ENCODE measurements at places on chromosomes 5 and 9.
A peak's percentile ranks its signal among the peaks of the same experiment; 100 is the strongest.

DNA sequence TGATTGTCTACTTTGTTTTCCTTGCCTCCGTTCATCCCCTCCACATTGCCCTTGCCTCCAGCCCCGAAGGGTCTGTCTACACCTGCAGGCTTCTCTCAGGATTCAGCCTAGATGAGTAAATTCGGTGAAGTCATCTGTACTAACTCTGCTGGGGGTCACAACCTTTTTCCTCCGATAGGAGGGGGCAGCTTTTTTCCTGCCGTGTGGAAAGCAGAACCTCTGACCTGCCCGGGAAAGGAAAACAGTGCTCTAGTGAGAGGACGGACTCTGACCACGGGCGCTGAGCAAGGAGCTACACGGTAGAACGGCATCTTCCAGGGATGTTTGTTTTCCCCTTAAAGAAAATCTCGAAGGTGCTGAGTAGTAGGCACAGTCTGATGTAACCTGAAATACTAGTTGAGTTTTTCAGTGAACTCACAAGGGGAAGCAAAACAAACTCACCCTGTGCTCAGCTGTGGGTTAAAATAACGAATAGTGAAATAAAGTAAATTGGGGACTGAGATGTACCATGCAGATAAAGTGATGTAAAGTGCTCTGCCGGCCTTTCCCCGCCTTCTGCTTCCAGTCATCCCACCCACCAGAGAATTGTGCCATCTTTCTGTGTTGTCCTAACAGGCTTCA, 281.8 kb downstream of the AOPEP start:
- DNase-seq, result no peak

DNA sequence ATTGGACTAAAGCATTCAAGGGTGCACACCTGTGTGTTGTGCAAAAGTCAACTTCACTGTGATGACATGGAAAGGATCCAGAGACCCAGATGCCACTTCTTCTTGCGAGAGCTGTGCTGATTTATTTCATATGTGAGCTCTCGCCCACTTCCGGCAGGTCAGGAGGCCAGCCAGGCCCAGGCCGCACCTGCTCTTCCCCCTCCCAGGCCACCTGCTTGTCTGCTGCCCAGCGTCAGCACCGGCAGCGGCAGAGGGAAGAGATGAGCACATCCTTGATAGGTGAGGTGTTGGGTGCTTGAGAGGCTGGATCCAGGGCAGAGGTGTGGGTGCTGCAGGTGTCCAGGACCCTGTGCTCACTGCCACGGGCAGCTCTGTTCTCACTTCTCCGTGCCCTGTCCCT, 242.9 kb downstream of the FANCC start:
- no peak for DNase-seq

GRCh38 chr9:113474360-113475028, 11.0 kb downstream of the RGS3 start:
- DNase-seq, result no peak

DNA sequence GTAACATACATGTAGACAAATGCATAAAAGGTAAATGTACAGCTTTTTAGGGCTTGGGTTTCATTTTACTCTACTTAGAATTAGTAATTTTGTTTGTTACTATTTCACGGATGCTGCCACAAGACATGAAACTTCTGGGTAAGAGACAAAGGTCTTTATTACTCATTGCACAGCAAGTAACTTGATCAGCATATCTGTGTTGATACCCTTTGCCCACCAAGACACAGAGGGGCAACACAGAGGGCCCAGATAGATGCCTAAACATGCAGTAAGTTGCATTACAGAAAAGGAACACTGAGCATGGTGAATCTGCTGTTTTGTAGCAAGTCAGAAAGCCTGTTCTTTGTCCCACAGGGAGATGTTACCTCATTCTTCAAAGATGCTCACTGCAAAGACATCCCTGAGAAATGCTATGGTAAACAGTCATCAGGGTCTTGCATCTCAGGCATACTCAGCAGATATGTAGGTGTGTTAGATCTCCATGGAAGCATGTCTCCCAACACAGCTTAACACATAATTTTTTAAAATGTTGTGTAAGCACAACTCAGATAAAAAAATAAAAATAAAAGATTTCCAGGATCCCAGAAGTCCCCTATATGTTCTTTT, 10.3 kb downstream of the ITGA2 start:
- DNase-seq, result no peak

GRCh38 chr5:122114501-122114900, 14.8 kb upstream of the ZNF474 start:
- no peak for DNase-seq

DNA sequence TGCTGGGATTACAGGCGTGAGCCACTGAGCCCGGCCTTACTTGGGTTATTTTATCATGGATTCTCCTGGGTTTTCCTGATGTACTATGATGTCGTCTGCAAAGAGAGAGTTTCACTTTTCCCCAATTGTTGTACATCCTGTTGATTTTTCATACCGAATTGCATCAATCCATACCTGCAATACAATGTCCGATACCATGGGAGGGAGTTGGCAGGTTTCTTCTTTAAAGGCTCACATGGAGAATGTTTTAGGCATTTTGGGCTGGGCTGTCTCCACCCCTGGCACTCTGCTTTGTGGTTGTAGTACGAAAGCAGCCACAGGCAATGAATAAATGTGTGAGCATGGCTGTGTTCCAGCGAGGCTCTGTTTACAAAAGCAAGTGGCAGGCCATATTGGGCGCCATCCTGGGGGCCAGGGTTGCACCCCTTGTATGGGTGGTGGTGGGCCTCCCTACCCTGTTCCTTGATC, 35.1 kb upstream of the EXOC3 start:
- peak; percentile 20 for DNase-seq

GRCh38 chr9:132301521-132301920, 53.3 kb downstream of the SETX start:
- DNase-seq, result no peak

Measured in activated CD4-positive, CD25-positive, alpha-beta regulatory T cell treated with anti-CD3 and anti-CD28 coated beads, Interleukin-2, amount 50 U/mL, for 72 hours (primary cell).